ENCODE measurements at places on chromosomes 11 and 22.

DNA sequence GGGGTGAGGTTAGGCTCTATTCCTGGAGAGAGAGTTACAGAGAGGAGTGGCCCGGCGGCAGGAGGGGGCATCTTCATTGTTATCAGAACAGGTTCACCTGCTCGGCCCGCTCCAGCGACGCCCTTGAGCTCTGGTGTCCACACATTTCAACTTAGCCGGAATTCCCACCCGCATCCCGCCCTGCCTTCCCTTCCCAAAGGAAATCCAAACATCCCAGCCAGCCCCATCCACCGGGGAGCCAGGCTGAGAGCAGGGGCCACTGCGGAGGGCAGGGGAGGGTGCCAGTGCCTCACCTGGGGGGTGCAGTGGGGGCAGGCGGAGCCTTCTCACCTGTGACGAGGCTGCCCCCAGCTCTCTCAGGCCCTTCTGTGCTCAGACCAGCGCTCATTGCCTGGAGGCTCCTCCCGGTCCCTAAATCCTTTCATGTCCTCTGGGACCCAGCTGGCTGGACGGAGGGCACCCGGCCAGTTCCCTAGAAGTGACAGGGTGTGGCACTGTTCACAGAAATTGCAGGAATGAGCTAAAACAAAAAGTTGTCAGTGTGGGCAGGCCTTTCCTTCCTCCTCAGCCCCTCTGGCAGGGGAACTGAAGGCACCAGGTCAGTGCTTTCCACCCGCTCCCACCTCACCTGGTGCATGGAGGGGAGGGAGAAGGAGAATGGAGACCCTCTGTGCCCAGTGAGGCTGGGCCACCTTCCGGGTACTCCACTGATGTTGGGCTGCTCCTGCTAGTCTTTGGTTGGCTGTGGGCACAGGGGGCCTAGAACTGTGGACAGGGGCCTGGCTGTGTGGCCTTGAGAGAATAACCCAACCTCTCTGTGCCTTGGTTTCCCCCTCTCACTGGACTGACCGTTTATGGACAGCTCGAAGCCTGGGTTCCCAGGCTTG is 2.2 kb upstream of the MRGPRG start:
- peak; percentile 27 for DNase-seq

- no peak for DNase-seq
Observed at GRCh38 chr11:3132831-3133260, 32.3 kb downstream of the OSBPL5 start.

GRCh38 chr22:45308957-45309421 is 745 bp upstream of the FAM118A start:
- DNase-seq, result no peak

DNA sequence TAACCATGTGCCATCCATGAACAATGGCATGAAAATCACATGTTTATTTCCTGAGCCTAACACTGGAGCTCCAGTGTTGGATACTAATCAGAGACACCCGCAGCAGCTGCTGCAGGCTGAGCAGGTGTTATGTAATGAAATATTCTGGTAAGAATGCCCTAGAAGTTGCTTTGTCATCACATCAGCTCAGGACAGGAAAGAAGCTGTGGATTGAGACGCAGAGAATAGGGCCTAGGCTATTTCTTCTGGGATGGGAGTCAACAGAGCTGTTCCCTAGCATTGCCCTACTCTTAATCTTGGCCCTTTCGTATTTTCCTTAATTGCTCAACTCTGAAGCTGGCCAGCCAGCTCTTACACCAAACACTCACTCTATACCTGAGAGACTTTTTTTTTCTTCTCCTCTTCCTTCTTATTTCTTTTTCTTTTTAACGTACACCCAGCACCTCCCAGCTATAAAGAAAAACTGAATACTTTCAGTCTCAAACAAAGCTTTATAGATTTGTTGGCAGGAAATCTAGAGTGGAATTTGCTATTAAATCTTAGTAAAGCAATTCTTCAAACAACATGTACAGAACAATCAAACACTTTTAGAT is 31.9 kb downstream of the RASSF10 start:
- no peak for DNase-seq

DNA sequence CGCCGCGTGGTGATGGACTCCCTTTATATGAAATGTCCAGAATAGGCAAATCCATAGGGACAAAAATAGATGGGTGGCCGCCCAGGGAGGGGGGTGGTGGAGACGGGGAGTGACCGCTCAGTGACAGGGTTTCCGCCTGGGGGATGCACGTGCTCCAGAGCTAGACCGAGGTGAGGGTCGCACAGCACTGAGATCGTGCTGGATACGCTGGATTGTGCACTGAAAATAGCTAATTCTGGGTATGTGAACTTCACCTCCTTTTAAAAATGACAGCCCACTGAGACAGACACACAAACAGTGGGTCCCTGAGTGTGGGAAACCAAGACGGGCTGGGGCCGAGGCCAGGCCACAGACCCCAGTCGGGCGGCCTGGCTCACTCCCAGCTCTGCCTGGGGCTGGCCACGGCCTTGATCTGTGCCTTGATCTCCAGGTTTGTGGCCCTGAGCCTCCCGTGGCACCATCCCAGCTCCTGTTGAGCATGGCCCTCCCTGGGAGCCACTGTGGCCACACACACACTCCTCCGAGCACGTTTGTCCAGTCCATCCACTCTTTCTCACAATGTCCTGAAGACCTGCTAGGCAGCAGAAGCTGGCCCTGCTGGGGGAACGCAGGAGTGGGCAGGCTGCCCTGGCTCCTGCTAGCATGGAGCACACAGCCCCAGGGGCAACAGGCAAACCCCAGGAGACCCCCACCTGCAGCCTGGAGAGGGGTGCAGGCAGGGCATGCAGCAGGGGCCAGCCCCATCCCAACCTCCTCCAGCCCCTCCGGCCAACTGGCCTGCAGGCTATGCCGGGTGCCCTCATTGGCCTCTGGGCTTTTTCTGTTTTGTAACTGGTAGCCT is 41.0 kb upstream of the TH start:
- DNase-seq, result peak; percentile 6

GRCh38 chr11:83054001-83054400 is 17.7 kb downstream of the RAB30 start:
- no peak for DNase-seq

DNA sequence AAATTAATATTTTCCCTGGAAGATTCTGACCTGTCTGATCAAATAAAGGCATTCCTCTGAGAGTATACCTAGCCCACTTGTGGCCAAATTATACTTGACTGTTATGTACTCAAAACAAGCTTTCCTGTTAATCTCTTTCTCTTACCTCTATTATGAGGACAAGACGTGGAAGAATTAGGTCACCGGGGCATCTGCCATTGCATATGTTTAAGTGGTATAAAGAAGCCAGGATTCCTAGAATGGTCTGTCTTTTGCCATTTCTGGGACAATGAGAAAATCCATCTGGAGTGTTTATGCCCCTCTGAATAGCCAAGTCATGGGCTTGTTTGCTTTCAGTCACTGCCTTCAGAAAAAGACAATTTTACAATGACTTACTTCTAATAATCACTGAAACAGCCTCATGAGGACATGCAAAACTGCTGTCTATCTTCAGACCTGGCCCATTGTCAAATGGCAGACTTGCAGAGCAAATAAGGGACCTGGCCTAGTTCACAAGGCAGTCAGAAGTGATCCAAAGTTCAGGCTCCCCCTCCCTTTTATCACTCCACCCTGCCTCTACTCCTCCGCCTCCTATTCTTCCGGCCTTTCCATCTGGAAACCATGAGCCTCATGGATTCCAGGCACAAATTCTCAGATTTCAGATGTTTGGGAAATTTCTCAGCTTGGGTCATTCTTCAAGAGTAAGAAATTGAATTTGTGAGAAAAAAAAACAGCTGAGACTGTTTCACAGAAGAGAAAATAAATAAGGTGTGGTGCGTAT is 128.1 kb upstream of the LDLRAD3 start:
- DNase-seq, result no peak
